Stimulated activated CD4-positive, alpha-beta T cell treated with anti-CD3 and anti-CD28 coated beads, TNF-alpha, amount 100 ng/mL, for 24 hours (primary cell): ENCODE measurements at places on chromosomes 6 and 20.
A peak's percentile ranks its signal among the peaks of the same experiment; 100 is the strongest.

DNA sequence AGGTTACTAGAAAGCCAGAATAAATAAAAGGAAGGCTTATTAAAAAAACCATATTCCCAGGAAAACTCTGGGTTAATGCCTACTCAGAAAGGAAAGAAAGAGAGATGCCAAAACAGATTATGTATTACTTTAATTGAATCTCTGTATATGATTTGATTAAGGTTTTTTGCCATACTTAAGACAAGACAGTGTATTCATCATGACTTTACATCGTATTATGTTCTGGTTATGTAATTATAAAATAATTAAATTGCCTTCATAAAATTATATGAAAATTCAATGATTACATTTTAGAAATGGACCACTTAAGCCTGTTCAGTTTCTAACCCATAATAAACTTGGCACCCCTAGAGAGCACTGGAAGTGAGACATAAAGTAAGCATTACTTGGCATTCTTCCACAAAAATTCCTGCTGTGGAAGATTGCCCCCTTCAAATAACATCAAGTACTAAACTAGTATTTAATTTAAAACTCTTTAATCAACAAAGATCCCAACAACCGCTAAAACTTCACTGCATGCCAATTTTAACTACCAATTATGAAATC is 20.8 kb upstream of the IBTK start:
- DNase-seq: no peak

GRCh38 chr6:25485821-25486534 is 166.0 kb upstream of the SCGN start:
- no peak for DNase-seq

GRCh38 chr6:97095311-97095850 is 170.9 kb downstream of the KLHL32 start:
- DNase-seq: no peak

DNA sequence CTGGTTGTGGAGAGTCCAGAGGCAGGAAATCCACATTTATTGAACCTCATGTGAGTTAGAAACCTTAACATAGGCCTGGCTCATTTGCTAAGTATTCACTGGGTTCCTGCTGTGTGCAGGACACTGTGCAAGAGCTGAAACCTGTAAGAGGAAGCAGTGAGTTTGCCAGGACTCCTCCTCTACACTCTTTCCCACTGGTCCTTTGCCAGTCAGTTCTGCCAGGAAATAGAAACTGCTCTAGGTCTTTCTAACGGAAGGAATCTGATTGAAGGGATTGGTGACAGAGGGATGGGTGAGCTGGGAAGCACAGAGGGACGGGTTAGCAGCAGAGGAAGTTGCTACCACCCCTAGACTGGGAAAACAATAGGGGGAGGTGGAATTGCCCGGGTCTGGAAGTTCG is 234.2 kb upstream of the ECI2 start:
- DNase-seq: no peak

DNA sequence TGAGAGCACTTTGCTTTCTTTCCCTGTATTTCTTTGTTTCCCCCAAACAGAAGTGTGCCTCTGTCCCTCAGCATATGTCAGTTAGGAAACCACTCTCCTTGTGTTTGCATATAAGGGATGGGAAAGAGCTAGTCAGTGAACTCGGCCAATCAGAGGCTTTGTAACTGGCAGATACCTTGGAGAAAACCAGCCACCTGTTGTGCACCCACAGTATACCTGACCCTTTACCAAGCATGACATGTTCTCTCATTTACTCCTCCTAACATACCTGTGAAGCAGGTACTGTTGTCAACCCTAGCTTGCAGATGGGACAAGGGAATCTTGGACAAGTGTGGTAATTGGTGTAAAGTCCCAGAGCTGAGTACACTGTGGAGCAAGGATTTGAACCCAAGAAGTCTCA is 96.1 kb upstream of the FAM8A1 start:
- no peak for DNase-seq

GRCh38 chr6:137465378-137466009 is 28.7 kb downstream of the OLIG3 start:
- DNase-seq: no peak

DNA sequence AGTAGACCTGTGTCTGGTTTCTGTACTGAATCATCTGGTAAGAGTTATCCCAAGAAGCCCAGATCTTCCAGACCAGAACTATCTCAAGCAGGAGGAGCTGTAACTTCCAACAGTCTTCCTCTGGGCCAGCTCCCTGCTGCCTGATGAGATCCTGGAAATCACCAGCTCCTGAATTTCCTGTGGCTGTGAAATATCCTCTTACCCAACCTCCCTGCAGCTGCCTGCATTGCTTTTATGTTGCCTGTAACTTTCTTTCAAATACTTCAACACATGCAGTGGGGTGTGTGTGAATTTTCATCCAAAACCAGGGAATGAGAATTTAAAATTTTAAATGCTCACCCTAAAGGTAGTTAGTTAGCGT is 160.5 kb upstream of the LAMP5 start:
- no peak for DNase-seq

GRCh38 chr6:124541573-124541972 is 420.7 kb upstream of the RNF217 start:
- no peak for DNase-seq

- DNase-seq: no peak
Observed at GRCh38 chr6:79193971-79194370, 40.5 kb downstream of the HMGN3 start.

DNA sequence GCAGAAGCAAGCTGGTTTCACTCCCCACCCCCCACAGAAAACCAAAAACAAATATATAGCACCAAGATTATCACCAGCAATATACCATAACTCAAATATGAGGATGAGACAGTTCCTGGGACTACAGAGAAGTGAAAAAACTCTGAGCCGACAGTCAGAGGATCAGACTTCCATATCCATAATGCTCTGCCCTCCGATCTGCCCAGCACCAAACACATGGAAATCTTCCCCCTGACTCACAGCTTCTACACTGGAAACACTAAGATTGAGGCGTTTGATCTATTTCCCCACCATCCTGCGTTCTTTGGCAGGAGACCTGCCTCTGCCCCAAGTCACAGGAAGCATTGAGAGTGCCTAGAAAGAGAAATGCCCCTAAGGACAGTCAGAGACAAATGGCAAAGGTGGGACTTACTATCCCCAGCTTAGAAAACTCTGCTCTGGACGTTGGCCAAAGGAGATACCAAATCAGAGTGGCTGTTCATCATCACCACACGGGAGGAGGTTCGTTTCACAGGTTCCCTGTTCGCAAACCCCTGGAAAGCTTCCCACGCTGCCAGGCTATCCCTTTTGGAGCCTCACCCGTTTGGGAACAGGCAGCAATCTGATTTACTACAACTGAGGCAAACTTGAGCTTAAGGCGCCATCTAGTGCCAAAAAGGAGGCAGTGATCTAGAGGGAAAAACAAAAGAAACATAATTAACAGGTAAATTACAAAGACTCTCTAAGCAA is 48.7 kb upstream of the SRSF6 start:
- DNase-seq: no peak

DNA sequence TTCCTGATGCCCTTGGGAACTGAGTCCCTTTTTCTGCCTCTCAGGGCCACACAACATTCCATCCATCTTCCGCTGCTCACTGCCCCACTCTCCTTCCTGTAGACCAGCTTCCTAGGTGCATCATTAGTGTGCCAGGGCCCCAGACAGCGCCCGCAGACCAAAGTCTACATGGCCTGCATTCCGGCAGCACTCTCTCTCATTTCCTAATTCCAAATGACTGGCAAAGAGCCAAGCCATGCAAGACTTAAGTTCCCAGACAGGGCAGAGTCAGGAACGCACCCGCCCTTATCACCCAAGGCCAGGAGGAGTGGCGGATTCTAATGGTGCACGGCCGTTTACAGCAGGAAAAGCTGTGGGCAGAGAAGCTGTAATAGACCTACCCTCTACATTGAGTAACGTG is 159.8 kb upstream of the ARID1B start:
- no peak for DNase-seq

DNA sequence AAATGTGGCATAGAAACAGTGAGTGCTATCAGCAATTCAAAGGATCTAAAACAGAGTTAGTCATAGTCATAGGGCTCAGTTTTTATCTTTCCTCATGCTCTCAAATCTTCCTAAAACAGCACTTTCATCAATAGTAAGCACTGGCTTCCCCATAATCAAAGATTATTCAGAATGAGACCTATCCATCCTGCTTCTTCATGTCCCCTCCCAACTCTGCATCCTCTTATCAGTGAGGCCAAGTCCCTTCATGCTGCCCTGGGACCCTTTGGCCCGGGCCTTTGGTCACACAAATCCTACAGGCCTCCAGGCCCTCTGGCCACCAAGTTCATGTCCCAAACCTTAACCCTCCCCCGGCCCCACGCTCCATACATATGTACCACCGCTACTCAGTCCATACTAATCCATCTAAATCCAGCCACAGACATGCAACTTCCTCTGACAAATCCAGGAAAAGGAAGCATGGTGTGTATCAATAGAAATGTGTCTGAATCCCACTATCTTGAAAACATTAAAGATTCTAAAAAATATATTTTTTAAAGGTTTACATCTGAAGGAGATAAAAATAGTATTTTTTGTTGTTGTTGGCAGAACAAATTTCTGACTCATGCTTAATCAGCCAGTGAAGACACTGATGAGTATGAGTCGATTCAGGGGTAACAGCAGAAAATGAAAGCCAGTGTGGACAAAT is 143.5 kb downstream of the PDE7B start:
- no peak for DNase-seq

DNA sequence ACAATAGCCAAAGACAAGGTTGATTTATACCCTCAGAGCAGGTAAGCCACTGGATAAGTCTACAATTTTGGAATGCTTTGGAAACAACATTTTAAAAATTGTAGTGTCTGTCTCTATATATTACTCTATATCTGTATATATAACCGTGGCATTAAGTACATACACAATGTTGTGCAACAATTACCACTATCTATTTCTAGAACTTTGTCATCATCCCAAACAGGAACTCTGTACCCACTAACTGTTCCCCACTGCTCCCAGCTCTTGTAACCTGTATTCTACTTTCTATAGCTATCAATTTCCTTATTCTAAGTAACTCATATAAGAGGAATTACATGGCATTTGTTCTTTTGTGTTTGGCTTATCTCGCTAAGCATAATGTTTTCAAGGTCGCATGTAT is 78.2 kb upstream of the ASCC3 start:
- DNase-seq: no peak

DNA sequence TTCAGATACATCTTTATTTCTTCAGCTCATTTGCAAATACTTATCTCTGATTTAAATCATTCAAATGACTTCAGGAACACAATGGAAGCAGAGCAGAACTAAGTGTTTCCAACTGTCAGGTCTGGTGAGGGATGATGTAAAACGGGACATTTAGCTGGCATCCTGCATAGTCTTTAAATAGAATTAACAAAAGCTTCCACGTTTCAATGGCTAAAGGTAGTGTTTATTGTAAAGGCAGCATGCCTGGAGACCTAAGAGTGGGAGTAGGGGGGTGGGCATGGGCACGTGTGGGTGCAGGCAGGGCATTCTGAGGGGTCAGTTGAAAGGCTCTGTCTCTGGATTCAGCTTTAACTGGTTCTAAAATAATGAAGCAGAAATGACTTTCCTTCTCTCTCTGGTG is 174.9 kb downstream of the PLCB1 start:
- no peak for DNase-seq

- DNase-seq: no peak
Observed at GRCh38 chr6:129513471-129513870, 196.5 kb downstream of the ARHGAP18 start.

GRCh38 chr20:39943336-39943735 is 745.7 kb downstream of the MAFB start:
- DNase-seq: no peak

- no peak for DNase-seq
Observed at GRCh38 chr6:141164042-141164743, 968.5 kb upstream of the GJE1 start.

GRCh38 chr6:75602246-75603105 is 796 bp downstream of the SENP6 start:
- peak; percentile 46 for DNase-seq

DNA sequence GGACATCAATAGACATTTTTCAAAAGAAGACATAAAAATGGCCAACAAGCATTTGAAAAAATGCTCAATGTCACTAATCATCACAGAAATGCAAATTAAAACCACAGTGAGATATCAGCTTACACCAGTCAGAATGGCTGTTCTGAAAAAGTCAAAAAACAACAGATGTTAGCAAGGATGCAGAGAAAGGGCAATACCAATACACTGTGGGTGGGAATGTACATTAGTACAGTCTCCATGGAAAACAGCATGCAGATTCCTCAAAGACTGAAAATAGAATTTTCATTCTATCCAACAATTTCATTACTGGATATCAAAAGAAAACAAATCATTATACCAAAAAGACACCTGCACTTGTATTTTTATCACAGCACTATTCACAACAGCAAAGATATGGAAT is 85.3 kb downstream of the DCDC2 start:
- no peak for DNase-seq

DNA sequence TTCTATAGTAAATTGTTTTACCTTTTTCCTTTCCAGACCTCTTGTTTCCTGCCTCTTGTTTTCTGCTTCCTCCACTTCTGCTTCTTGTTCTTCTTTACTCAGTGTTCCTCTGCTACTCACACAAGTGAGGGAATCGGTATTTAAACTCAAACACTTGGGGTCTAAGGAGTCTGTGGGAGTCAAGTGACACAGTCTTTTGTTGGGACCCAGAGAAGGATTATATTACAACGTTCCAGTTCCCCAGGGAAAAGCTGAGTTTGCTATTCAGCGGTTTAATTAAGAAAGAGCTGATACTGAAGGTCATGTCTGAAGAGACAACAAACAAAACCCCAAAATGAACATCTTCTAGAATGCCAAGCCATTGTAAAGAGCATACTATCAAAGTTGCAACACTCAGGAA is 107.8 kb upstream of the CITED2 start:
- no peak for DNase-seq

- no peak for DNase-seq
Observed at GRCh38 chr20:22248051-22248667, 336.2 kb downstream of the FOXA2 start.

DNA sequence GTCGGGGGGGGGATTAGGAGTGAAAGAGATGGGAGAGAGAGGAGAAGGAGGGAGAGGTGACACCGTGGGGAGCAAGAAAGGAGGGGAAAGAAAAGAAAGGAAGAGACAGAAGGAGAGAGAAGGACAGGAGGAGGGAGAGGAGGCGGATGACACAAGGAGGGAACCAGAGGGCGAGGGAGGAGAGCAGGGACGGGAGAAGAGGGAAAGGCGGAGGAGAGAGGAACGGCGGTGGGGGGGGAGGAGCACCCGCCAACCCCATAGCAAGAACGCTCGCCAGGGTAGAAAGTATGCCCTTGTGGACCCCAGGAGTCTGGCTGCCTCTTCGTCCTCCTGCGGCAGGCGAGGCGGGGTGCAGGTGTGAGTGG is 4.5 kb upstream of the INSM1 start:
- no peak for DNase-seq

DNA sequence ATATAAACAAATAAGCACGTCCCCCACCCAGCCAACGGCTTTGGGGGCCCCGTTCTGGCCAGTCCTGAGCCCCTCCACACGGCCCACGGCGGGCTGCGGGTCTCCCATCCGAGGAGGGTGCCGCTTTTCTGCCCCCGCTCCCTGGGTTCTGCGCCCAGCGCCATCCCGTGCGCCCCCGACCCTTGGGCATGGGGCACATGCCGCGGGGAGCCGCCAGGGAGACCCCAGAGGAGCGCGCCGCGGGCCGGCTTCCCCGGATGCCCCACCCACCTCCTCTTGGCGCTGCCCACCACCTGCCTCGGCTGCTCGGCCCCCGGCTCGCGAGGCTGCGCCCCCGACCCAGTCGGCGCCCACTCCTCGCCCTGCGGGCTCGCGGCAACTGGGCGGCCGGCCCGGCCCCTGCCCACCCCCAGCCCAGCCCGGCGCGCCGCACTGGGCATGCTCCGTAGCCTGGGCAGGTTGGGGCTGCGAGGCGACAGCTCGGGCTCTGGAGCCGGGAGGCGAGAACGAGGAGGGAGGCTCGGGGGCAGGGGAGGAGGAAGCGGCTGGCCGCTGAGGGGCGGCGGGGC is 570 bp upstream of the PLCB4 start:
- DNase-seq: no peak
